ENCODE measurements at places on chromosomes 13 and 19.

DNA sequence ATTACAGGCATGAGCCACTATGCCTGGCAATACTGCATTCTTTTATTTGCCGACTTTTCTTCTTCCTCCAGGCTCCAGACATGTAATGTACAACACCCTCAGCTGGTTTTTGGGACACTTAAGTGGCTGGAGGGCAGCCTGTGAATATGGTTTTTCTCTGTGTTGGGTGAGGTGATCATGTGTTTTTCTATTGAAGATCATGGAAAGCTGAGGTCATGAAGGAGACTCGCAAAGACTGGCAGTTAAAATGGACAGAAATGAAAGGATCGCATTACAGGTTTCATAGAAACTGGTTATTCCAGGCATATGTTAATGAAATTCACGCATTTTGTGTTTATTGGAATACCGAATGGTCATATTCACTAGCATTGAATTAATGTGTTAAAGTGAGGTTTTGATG is 85.2 kb upstream of the RNF113B start:
- no peak for DNase-seq

DNA sequence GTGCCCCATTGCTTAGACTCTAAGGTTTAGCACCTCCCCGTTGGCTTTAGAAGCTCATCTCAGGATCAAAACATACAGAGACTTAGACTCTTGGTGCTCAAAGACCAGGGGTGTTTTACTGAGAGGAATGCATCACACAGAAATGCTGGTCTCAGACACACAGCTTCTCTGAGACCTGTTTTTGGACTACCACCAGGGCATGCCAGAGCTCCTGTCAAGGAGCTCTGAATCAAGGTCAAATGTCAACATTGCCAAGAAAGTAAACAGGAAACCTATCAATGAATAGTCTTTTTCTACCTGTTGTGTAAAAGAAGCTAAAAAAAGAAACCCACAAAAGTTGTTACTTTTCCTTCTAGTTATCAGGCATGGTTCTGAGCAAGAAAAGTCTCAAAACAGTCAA is 149.2 kb downstream of the COL4A1 start:
- DNase-seq: no peak

DNA sequence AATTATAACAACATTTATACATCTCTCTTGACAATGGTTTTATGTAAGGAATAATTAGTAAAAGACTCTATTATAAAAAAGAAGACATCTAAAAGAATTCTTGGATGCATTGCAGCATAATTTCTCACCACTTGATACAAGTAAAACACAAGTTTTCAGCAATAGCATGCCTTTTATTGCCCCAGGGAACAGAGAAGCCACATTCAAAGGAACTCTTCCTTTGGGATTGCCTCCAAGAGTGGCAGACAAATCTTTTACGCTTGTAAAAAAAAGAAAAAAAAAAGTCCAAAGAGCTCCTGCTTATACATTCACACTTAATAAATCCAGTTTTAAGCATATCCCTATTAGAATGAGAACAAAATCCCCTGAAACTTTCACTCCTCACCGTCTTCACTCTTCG is 2357.8 kb upstream of the PCDH20 start:
- DNase-seq: no peak

GRCh38 chr13:113034451-113035212 is 65.6 kb downstream of the MCF2L start:
- no peak for DNase-seq

DNA sequence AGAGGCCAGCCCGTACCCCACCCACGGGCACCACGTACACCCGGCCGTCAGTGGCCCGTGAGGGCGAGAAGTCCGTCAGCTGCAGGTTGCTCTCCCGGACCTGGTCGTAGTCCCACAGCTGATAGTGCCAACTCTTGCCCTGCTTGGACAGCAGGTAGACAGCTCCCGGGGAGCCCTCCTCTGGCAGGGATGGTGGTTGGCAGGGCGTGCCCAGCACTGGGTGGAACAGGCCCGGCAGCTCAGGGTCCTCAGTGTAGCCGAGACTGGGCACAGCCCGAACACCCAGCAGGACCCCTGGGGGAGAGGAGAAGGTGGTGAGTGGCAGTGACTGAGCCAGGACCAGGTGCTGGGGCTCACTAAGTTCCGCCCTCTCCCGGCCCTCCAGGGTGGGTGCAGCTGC is 7.8 kb downstream of the ACTMAP start:
- no peak for DNase-seq

DNA sequence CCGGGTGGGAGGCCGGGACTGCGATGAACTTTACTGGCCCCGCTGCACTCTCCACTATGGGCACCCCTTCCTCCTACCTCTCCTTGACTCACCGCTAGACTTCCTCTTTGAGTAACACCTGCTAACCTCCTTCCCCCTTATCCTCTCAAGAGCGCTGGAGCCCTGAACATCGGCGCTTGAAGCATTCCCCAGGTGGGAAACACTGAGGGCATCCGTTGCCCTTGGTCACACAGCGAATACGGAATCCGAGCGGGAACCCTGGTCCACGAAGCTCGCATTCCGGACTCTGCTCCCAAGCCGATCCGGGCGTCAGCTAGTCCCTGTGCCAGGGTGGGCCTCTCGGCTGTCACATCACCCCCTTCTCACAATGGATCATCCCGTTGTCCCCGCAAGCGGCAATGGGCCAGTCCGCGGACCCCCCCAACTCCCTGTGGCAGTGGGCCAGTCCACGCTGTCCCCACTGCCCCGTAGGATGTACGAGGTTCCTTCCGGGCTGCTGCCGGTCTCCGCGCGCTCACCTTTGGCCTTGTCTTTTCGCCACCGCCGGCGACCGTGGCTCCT is 4.2 kb downstream of the LIPE start:
- DNase-seq: no peak

- no peak for DNase-seq
These were observed 134.1 kb downstream of the KATNAL1 start for GRCh38 chr13:30173303-30173610.

- no peak for DNase-seq
These were observed 195.4 kb downstream of the FOXO1 start for GRCh38 chr13:40471076-40471475.

GRCh38 chr13:112143753-112144615 is 77.0 kb downstream of the SOX1 start:
- no peak for DNase-seq

GRCh38 chr13:32225481-32225931 is 89.7 kb downstream of the ZAR1L start:
- no peak for DNase-seq

DNA sequence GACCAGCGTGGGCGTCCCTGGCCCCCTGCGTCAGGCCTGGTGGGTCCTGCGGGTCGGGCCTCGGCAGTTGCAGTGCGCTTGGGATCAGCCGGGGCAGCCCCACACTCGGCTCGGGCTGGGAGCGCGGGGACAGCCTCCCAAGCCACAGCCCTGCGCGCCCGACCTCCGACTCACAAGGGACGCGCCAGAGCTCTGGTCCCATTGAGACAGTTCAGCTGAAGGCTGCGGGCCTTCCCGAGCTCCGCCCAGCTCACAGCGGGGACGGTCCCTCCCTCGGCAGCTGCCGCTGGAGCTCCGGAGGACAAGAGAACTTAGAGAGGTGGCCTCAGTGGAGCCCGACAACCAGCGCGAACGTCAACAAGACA is 45.7 kb upstream of the ZNF730 start:
- no peak for DNase-seq

GRCh38 chr13:109781384-109782065 is 4.9 kb downstream of the IRS2 start:
- no peak for DNase-seq

GRCh38 chr13:43307221-43307920 is 284.0 kb downstream of the DNAJC15 start:
- DNase-seq: no peak

DNA sequence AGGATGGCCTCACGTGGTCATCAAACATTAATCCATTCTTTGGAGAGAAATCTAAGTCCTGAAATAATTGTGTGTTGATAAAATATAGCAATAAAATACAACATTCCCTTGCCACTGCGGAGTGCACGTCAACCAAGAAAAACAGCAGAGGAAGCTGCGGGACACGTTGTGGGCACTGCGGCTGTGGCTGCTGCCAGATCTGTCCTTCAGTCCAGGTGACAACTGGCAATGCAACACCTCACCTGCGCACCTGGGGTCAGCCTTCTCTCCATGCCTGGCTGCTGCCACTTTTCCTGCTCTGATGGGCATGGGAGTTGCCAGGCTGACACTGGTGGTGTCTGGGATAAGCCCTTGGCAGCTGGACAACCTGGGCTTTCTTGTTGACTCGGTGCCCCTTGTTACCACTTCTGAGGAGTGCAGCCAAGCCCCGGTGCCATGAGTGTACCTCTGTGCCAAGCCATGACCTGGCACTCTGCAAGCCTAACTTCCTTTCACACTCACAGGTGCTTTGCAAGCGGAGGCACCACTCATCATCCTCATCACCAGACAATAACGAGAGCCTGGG is 251.6 kb upstream of the TSHZ3 start:
- no peak for DNase-seq

GRCh38 chr13:33871207-33872004 is 53.5 kb downstream of the RFC3 start:
- no peak for DNase-seq

DNA sequence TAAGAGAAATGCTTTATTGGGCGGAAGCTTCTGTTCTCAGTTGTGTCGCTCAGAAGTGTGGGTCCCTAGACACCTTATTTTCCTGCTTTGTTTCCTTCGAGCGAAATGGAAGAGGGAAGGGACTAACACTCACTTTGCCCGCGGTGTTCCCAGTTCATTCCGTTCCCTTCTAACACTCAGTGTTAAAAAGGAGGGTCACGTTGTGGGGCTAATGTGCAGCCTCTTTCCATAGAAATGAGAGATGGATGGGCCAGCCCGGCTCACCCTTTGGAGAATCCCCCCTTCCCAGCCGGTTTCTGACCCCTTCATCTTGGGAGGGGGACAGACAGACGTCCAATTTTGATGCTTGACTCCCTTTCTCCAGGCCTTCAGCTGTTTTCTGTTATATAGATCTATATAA is 2.3 kb downstream of the ATP11A start:
- no peak for DNase-seq

Measured in NCI-H2029 treated with DMSO at 0.1 percent for 48 hours (cell line).